ENCODE measurements at places on chromosomes 2 and 18.
A peak's percentile ranks its signal among the peaks of the same experiment; 100 is the strongest.

- DNase-seq: no peak
These were observed 86.6 kb upstream of the CAVIN2 start for GRCh38 chr2:191933307-191934105.

GRCh38 chr2:7165736-7166135 is 248.5 kb downstream of the RNF144A start:
- no peak for DNase-seq

- DNase-seq: no peak
These were observed 9.9 kb downstream of the TMBIM1 start for GRCh38 chr2:218282173-218282991.

DNA sequence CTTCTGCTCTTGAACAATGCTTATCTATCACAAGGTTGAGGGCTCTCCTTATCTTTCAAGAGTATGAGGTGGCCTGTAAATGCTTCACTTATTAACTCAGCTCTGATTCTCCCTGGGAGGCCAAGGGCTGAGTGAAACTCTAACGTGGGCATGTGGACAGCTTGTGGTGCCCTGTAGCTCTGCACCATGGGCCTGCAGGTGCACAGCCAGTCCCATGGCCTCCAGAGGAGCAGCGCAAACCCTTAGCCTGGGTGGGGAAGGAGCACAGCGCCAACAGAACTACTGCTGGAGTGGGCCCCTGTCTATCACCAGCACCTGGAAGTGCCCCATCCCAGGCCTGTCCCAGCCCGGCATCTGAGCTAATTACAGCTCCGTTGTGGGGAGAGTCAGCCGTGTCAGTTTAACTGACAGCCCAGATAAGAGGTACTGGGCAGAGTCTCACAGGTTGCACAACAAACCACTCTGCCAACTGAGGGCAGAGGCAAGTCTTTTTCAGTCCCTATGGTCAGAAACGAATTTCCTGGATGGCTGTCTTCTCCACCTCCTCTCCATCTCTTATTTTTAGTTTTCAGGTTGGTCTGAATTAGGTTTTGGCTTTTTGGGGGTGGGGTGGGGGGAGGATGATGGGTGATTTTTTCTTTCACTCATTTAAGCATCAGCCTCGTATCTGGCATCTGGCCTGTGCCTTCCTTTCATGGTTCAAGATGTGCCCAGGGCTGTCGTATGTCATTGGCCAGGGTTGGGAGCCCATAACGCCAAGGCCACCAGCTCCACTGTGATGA is 219.5 kb downstream of the BCL2 start:
- DNase-seq: no peak

- no peak for DNase-seq
These were observed 24.3 kb upstream of the RESP18 start for GRCh38 chr2:219356834-219357233.

- no peak for DNase-seq
These were observed 106.9 kb upstream of the ACVR1C start for GRCh38 chr2:157735532-157735931.

DNA sequence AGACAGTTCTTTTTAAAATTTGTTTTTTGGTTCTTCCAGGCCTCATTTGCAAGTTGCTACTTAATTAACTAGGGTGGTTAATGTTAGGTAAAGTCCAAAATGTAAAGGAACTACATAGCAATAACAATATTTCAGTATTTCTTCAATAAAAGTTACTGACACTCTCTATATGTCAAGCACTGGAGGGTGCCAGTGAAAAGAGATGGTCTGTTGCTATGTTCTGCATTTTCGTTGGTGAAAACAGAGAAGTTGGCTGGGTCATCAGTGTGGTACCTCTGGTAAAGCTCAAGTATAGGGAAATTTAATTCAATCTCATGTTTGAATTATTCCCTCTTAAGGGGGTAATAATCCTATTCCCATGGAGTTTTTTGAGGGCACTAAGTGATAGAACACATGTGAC is 16.3 kb upstream of the SCN1A start:
- no peak for DNase-seq

DNA sequence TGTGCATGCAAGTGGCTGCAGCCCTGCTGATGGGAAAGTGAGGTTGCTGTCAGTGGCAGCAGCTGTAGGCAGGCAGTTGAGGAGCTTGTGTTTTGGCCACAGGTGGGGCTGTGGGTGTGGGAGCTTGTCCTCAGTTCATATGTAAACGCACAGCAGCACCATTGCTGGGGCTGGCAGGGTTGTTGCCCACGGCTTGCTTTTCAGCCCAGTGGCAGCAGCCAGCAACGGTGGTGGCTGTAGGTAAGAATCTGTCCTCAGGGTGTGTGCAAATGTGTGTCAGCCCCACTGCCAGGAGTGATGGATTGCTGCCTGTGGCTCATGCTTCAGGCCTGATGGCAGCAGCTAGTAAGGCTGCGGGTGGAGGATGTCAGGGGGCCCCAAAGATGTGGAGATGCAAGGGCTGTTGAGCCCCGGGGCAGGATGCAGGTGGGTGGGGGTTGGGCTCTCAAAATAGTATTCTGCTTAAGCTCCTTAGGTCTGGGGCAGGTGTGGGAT is 141.3 kb upstream of the THUMPD2 start:
- no peak for DNase-seq

- no peak for DNase-seq
These were observed 23.8 kb downstream of the EML4 start for GRCh38 chr2:42192652-42193566.

DNA sequence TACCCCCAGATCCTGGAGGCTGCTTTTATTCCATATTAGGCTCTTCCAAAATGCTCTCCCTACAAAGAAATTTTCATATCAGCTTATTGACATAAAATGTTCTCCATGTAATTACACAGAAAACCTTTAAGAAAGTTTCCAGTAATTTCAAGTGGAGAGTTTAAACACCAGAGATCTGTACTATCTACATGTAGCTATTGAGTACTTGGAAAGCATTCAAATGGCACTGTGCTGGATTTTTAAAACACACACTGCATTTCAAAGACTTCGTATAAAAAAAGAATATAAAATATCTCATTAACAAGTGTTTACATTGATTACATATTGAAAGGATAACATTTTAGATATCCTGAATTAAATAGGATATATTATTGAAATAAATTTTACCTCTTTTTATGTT is 182.4 kb upstream of the ZNF521 start:
- no peak for DNase-seq

DNA sequence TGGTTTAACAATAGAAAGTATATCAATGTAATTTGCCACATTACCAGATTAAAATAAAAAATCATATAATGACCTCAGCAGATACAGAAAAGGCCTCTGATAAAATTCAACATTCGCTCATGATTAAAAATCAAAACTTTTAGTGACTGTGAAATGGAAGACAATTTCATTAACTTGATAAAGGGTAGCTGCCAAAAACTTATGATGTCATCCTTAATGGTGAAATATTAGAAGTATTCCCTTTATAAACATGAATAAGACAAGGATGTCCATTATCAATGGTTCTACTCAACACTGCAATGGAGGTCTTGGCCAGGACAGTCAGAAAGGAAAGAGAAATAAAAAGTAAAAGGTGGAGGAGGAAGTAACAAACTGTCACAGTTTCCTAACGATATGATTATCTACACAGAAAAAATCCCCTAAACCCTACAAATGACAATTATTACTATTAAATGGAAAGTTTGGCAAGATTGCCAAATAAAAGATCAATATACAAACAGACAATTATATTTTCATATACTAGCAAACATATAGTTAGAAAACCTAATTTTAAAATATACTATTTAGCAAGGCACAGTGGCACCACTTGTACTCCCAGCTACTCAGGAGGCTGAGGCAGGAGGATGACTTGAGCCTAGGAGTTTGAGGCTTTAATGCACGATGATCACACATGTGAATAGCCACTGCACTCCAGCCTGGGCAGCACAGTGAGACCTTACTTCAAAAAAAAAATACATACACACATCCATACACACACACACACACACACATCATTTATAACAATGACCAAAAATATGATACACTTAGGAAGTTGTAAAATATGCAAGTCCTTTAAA is 12.8 kb downstream of the METTL8 start:
- DNase-seq: no peak

DNA sequence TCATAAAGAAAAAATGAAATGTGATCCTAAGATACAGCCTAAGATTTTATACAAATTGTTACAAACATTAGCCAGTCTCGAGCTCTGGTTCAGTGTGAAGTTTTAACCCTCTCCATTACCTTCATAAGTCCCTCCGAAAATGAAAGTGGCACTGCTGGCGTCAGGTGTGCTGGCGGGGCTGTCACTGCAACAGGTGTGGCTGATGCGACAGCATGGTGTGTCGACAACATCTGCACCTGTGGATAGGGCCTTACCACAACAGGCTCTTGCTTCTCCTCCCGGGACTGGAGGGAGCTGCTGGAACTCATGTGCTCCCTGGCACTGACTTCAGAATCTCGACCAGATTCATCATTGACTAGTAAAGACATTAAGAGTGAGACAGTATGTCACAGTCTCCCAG is 10.3 kb downstream of the SAP130 start:
- no peak for DNase-seq

DNA sequence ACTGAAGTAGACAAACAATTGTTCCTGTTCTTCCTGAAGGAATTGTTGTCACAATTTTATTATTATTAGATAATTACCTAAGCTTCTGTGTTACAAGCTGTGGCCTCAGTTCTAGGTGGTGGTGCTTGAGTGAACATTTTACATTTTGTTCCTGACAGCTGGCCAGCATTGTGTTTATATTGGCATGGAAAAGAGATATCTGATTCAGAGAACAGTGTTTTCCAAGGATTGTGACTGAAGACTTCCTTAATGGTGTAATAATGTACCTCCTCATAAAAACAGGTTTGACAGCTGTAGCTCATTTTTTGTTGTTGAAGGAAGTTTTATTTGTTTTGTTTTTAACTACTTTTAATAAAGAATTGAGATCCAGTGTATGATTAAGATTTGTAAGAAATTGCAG is 95.2 kb downstream of the EPB41L5 start:
- DNase-seq: no peak

DNA sequence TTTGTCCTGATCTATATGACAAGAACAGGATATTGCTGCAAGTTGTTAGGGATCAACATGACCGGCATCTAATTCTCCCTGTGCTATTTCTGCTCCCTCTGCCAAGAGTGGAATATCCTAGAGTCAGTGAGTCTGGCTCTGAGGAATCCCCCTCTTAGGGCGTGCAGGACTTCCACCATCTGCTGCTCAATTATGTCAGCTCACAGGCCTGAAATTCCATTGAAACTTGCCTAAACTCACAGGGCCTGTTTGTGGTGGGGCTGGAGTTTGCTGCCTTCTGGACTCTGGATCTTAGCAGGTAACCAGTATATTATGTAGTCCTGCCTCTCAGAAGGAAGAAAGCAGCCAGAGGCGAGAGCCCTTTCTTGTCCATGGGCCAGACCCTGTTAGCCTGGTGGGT is 323.0 kb downstream of the TSN start:
- no peak for DNase-seq

DNA sequence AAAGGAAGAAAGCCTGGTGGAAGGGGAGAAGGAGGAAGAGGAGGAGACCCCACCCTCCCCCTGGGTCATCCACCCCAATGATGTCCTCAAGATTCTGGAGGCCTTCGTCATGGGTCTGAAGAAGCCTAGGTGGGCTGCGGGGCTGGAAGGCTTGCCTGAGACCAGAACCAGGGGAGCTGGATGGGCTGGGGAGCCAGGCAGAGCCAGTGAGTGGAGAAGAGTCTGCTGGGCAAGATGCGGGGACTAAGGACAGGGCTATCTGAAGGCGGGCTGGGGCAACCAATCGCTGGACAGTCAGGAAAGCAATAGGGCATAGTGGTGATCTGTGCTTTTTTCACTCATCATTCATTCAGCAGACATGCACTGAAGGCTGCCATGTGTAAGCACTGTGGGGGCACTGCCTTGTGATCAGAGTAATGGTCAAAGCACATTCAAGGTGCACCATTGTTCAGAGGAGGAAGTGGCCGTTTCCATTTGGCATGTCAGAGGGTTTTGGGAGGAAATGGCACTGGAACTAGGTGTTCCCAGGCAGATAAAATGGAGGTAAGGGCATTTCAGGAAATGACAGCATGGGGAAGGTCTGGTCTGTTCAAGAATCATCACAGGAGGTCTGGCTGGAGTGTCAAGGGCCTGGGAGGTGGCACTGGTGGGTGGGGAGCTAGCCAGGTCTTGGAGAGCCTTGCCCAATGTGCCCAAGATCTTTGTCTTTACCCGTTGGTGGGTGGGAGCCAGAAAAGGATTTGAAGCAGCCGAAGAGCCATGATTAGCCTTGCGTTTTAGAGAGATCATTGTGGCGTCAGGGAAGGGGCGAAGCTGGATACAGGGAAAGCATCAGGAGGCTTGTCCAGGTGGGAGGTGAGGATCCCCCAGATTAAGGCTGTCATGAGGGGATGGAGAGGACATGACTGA is 24.2 kb downstream of the OTOF start:
- DNase-seq: no peak

DNA sequence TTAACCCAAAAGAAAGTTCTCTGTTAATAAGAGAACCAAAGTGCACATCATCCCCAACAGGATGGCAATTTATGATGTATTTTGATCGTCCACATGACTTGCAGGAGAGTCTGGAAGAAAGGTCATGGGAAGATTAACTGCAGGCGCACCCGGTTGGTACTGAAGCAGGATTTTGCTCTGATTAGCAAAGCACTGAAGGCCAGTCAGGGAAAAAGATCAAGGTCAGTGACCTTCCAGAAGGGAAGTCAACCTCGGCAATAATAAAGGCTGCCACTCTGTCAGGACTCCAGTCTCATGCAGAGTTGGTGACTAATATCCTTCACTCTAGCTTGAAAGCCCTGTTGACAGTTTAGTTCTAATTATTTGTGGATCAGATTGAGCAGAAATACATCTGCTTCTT is 432.7 kb upstream of the RAB12 start:
- DNase-seq: no peak

GRCh38 chr2:146721486-146721885 is 1123.3 kb upstream of the ACVR2A start:
- DNase-seq: no peak

DNA sequence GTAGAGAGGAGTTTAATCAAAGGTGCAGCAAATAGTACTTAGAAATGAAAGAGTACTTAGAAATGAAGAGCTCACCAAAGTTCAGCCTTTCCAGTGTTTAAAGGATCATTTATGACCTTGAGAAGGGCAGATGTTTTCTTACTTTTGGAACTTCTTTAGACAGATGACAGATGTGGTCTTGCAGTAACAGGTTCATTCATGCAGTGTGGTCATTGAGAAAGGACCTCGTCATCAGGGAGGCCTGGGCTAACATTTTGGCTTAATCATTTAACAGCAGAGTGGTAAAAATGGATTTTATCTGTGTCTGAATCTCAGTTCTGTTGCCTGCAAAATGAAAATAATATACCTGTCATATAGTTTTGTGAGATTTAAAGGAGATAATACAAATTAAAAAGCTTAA is 75.1 kb upstream of the NT5C1B start:
- DNase-seq: no peak

GRCh38 chr2:235098736-235099494 is 147.1 kb downstream of the SH3BP4 start:
- peak; percentile 49 for DNase-seq

DNA sequence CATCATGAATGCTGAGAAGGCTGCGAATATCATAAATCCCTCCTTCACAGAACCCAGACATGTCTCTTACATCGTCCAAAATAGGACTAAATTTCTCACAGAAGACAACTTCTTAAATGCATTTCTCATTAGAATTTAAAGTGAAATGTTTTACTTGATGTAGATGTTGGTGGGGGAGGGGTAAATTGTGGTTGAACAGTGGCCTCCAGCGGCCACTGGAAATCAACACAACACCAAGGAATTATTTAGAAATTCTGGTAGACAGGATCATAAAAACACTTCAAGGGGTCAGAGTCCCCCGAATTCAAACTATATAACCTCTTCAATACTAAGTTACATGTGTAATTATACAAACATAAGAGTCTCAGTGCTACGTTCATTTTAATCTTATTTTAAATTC is 135.9 kb downstream of the ABCA12 start:
- DNase-seq: no peak

- DNase-seq: no peak
These were observed 5.0 kb downstream of the FKBP7 start for GRCh38 chr2:178473373-178473772.

Measured in left forelimb (tissue), 1 donor.